ENCODE measurements at places on chromosomes 13 and 19.

GRCh38 chr19:7506385-7507328, 9.2 kb upstream of the ZNF358 start:
- DNase-seq, result peak; percentile 21

DNA sequence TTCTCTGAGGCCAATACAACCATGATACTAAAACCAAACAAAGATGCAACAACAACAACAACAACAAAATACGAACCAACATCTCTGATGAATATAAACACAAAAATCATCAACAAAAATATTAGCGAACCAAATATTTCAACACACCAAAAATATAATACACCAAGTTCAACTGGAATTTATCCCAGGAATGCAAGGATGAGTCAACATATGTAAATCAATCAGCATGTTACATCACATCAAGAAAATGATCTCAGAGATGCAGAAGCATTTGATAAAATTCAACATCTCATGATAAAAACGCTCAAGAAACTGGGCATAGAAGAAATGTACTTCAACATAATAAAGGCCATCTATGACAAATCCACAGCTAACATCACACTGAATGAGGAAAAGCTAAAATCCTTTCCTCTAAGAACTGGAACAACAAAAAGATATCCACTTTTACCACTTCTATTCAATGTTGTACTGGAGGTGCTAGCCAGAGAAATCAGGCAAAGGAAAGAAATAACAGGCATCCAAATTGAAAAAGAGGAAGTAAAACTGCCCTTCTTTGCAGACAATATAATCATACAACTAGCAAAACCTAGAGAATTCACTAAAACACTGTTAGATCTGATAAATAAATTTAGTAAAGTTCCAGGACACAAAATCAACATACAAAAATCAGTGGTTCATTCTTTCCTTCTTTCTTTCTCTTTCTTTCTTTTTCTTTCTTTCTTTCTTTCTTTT, 2448.7 kb upstream of the PCDH20 start:
- no peak for DNase-seq

DNA sequence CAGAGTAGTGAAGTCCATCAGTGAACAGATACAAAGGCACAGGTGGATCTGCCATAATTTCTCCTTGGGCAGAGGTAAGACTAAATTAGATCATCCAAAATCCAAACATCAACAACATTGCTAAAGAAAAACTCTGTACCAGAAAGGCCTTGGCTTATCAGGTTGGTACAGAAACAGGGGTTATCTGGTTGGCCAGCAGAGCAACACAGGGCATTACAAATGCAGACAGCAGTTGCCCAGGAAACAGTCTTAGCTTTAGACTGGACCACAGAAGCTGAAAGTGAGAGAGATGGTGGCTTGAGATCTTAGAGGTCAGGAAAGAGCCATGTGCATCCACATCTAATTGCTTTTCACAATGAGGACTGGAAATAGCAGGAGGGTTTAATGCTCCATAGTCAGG, 26.6 kb upstream of the DGKH start:
- no peak for DNase-seq

GRCh38 chr19:18126097-18126496, 26.9 kb upstream of the PIK3R2 start:
- DNase-seq, result no peak

GRCh38 chr13:111005808-111006505, 91.1 kb upstream of the ANKRD10 start:
- no peak for DNase-seq

- DNase-seq, result no peak
Observed at GRCh38 chr13:58598241-58598640, 966.7 kb downstream of the PCDH17 start.

GRCh38 chr13:24328145-24328544, 18.8 kb downstream of the C1QTNF9 start:
- DNase-seq, result no peak

DNA sequence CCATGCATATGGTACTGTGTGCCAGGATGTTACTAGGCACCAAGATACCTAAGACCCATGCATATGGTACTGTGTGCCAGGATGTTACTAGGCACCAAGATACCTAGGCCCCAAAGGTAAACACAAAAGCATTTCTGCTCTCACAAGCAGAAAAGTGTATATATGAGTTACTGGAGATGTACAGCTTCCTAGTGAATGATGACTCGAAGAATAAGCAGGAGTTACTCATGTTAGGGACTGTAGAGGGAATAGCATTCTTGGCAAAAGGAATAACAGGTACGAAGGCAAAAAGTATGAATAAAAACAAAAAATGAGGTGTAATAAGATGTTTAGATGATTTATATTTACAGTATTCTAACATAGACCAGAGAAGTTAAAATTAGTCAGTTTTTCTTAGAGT, 383.7 kb downstream of the DIAPH3 start:
- DNase-seq, result no peak

DNA sequence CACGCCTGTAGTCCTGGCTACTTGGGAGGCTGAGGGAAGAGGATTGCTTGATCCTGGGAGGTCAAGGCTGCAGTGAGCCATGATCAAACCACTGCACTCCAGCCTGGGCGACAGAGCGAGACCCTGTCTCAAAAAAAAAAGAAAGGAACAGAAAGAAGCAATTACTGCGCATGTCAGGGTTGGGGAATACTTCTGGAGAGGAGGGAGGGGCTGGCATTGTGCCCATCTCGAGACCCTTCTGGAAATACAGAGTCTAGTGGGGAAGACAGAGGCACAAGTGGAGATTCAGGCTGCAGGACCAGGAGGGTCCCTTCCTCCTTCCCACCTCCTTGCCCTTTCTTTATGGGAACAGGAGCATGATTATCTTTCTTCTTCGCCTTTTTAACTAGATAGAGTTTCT, 30.8 kb downstream of the PRR22 start:
- DNase-seq, result no peak

- DNase-seq, result peak; percentile 64
Observed at GRCh38 chr13:40624383-40624782, 42.1 kb downstream of the FOXO1 start.

DNA sequence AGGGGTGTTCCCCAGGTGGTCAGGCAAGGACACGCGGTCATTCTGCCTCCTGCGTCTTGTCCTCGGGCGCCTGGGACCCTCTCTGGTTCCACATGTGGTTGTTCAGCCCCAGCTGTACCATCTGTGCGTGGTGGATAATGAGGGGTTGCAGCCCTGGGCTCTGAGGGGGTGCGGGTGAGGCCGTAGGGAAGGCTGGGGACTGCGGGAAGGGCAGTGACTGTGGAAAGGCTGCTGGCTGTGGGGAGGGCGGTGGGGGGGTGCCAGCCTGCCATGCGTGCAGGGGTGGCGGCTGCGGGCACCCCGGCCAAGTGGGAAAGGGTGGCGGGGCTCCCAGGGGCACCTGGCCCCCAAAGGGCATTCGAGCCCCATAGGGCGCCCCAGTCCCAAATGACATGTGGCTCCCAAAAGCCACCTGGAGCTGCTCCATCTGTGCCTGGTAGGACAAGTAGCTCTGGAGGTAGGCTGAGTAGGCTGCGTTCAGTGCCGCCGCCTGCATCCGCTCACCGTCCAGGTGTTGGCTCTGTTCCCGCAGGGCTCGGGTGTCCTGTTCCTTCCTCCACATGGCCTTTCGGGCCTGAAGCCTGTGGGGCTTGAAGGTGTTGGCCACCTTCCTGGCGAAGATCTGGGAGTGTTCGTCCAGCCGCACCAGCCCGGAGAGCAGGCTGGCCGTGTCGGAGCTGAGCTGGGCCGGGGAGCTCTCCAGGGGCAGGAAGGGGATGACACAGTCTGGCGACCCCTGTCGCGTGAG, 15.1 kb downstream of the TICAM1 start:
- DNase-seq, result no peak

DNA sequence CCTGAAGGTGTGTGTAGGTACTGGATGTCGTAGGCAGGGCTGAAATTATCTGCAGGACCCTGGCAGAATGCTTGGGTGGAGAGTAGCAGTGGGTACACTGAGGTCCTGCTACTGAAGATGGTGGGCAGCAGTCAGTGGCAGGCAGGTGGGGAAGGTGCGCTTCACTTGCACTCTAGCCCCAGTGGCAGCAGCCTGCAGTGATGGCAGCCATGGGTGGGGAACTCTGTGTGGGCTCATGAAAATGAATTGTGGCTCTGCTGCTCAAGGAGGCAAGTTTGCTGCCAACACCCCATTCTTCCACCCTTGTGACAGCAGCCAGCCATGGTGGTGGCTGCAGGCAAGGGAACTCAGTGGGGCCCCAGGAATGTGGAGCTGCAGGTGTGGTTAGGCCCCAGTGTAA, 1242.7 kb upstream of the MIR17HG start:
- no peak for DNase-seq

- DNase-seq, result no peak
Observed at GRCh38 chr19:16564842-16565241, 7.4 kb downstream of the SLC35E1 start.

GRCh38 chr13:60411983-60412382, 15.0 kb downstream of the TDRD3 start:
- no peak for DNase-seq

GRCh38 chr13:31675440-31675953, 63.8 kb upstream of the RXFP2 start:
- no peak for DNase-seq

GRCh38 chr13:108968566-108968965, 339.2 kb downstream of the MYO16 start:
- DNase-seq, result no peak

GRCh38 chr13:92991692-92992091, 234.9 kb upstream of the GPC6 start:
- DNase-seq, result no peak

DNA sequence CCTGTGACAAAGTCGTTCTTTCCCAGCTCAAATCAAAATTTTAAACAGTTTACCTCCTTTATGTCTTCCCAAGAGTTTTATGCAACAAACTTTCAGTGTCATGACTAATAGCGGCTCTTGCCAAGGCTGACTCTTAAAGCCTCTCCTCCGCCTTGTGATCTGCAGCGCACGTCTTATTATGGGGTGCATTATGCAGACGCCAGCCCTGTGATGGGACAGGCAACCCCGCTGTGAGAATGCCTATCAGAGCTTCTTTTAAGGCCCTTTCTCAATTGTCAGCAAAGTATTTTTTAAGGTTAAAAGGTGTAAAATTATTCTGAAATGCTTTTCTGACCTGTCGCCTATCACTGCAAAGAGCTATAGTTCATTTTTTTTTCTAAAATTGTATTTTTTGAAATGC, 152.8 kb downstream of the SOX1 start:
- no peak for DNase-seq

GRCh38 chr13:30692113-30692512, 43.2 kb upstream of the ALOX5AP start:
- DNase-seq, result no peak

DNA sequence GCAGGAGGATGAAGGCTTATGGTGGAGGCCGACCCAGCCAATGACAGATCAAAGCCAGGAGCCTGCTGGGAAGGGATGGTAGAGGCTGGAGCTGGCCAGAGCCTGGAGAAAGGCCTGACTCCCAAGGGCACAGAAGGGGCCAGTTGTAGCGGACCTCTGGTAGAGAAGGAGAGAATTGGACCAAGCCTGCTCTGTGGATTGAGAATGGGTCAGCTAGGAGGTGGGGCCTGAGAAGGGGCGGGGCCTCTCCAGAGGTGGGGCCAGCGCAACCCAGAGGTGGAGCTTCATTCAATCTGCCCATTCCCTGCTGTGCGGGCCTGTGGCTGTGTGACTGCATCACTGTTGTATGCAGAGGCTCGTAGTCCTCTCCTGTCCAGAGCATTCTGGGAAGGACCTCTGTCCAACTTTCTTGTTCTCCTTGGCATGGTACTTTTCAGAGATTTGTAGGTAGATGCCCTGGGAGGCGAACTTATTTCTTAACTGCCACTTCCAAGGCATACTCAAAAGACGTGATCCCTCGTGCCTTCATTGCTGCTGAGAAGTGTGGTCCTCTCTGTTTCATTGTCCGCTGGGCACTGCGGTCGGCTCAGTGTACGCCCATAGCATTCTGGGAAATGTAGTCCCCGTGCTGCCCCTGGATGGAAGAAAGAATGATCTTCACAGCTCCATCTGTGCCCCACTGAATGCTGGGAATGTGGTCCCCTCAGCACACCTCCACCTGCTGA, 6.7 kb downstream of the GRIN2D start:
- peak; percentile 40 for DNase-seq

DNA sequence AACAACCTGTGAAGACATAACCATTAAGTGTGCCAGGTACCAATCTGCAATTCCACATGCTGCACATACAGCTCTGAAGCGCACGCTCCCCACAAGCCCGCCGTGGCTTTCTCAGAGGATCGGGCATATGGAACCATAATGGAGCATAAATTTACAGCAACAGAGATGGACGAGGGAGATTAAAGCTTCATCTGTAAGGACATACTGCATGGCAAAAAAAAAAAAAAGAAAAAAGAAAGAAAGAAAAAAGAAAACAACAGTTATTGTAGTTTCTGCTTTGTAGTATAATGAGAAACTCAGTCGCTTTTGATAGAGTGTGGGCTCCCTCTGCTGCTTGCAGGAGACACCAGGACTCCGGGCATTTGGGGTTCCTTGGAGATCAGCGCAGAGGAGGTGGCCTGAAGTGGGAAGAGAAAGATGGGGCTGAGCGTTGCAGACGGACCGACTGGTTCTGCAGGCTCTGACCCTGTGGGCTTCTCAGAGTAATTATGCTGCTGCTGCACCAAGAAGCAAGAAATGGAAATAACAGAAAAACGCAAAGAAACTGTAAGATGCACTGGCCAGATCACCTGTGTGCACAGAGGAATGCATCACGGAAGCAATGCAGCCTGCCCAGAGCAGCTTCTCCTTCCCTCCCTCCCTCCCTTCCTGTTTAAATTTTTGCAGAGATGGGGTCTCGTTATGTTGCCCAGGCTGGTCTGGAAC, 10.8 kb upstream of the PDCD5 start:
- DNase-seq, result peak; percentile 69

GRCh38 chr19:11927227-11927626, 2.3 kb downstream of the ZNF700 start:
- no peak for DNase-seq

DNA sequence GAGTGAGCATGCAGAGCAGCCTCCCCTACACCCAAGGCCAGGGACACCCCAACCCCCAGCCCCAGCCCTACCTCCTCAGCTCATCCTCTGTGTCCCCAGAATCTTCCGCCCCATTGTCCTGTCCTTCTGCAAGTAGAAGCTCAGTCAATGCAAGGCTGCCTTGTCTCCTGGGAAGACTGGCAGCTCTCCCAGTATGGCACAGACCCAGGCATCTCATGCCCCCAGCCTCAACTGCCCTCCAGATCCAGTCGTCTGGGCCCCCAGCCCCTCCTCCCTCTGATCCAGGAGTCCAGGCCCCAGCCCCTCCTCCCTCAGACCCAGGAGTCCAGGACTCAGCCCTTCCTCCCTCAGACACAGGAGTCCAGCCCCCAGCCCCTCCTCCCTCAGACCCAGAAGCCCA, 13.0 kb downstream of the ZNF575 start:
- no peak for DNase-seq

- DNase-seq, result no peak
Observed at GRCh38 chr13:50072676-50073075, 57.4 kb downstream of the KCNRG start.

GRCh38 chr13:85662186-85662585, 137.0 kb downstream of the SLITRK6 start:
- no peak for DNase-seq
